ENCODE measurements at places on chromosomes 3 and 15.

GRCh38 chr3:139982404-139982803 is 47.4 kb downstream of the CLSTN2 start:
- DNase-seq: no peak

DNA sequence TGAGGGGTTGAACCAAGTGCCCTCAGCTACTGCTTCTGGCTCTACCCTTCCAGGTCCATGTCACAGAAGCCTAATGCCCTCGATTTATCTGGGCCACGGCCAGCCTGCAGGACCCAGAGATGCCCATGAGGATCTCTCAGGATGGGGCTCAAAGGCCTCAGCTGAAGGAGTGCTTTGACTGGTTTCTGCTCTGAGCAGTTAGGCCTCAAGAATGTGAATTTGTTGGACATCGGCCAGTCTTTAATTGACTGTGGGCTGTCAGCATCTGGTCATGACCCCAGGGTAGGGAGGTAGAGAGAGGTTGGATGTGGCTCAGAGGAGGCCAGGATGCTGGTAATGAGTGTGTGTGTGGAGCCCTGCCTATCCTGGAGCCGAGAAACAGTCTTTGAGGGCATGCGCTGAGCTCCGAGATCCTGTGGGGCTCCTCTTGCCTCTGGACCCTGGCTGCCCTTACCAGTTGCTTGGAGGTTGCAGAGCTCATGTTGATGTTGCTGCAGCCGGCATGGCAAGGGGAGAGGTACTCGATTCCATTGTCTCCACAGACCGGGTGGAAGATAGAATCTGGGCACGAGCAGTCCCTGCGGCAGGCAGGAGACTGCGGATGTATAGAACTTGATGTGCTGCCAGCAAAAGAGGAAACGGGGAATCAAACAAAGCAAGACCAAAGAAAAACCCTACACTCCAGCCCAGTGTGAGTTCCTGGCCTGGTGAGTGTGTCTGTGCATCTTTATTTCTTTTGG is 49.1 kb upstream of the RAB6B start:
- peak; percentile 79 for DNase-seq

- no peak for DNase-seq
These were observed 7.7 kb downstream of the SELENOT start for GRCh38 chr3:150610785-150611184.

DNA sequence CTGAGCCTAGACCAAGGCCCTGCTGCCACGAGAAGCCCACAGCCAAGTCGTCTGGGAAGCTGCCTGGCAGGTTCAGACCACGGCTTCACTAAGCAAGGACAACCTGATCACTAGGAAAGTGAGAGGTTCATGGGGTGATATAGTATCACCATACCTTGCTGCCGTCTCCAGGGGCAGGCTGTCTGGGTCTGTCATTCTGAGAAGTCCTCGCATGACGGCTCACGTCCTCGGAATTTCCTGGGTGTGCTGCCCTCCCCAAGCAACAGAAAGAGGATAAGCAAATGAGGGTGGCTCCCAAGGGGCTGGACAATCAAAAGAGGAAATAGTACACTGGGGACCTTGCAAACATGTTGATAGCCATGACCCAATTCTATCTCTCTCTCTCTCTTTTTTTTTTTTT is 207.4 kb upstream of the IGF1R start:
- DNase-seq: no peak

DNA sequence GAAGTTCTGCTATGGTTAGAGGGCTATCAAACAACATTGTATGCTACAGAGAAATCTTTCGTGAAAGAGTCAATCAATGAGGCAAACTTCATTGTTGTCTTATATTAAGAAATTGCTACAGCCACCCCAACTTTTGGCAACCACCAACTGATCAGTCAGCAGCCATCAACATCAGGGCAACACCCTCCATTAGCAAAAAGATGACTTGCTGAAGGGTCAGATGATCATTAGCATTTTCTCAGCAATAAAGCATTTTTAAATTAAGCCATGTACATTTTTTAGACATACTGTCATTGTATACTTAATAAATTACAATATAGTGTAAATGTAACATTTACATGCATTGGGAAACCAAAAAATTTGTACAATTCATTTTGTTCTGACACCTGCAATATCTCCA is 53.1 kb downstream of the LYZL4 start:
- DNase-seq: no peak

DNA sequence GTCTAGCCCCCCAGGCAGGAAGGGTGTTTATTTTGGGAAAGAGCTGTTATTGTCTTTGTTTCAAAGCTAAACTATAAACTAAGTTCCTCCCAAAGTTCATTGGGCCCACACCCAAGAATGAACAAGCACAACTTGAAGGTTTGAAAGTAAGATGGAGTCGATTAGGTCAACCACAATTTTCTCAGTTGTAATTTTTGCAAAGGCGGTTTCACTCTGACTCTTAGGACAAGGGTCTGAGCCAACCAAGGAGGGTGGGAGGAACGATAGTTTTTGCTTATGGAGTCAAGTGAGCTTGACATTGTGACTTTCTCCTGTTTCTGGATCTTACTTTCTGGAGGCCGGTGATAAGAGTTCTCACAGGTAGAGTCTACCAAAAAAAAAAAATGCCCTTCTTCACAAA is 5.8 kb upstream of the ZNF770 start:
- no peak for DNase-seq

- DNase-seq: no peak
These were observed 27.2 kb downstream of the CRTAP start for GRCh38 chr3:33141006-33141405.

DNA sequence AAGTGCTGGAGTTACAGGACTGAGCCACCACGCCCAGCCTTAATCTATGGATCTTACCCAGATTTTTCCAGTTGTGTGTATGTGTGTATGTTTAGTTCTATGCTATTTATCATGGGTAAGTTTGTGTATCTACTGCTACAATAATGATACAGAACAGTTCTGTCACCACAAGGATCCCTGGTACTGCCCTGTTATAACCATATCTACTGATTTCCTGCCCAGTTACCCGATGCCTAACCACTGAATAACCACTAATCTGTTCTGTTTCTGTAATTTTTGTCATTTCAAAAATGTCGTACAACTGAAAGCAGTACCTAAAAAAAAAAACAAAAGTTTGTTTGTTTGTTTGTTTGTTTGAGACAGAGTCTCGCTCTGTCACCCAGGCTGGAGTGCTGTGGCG is 123.7 kb upstream of the RAP2B start:
- DNase-seq: no peak

GRCh38 chr15:95684693-95685115 is 645.8 kb upstream of the NR2F2 start:
- no peak for DNase-seq

- no peak for DNase-seq
These were observed 51.3 kb downstream of the DHX30 start for GRCh38 chr3:47854267-47854666.

DNA sequence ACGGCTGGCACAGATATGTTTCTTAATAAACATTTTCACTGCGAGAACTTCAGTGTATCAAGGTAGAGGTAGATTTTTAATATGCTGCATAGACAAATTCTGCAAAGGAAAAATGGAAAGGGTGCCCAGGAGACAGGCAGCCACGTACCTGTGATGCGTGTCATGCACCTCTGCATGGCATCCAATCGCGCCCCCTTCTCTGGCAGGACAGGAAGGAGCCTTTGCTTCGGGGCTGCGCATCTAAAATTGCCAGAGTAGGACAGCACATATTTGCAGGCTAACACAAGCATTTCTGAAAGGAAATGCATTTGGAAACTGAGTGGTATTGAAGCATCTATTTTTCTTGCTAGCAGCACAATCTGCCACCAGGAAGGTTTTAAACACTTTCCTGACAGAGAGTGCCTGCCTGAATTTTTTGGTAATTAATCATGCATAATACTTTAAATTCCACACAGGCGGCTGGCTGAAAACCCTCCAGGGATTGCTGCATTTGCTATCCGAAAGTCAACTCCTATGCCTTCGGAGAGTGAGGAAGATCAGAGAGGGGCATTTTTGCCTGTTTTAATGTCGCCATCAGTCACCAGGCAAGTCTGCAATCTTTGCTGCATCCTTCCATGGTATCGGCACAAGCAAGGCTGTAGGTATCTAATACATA is 165.1 kb upstream of the ATP10A start:
- no peak for DNase-seq

- DNase-seq: no peak
These were observed 8.5 kb downstream of the ITPKA start for GRCh38 chr15:41501931-41502794.

DNA sequence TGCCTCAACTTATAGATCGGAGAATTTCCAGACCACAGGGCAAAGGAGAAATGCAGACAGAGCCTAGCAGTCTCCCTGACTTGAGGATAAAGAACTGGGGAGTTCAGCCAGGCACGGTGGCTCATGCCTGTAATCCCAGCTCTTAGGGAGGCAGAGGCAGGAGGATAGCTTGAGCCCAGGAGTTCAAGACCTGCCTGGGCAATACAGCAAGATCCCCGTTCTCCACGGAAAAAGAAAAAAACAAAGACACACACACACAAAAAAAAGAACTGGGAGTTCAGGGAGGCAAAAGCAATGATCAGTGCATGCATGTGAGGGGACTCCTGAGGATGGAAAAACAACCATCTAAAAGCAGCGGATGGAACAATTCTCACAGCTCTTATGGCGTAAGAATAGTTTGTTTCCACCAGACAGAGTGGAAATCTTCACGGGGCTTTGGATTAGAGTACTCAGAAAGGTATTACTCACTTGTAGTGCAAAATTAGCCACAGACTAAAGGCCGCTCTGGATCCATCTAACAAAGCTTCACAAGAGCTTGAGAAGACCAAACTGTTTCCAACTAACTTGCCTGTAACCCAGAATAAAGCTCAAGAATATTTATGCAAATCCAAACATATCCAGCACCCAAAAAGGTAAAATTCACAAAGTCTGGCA is 16.3 kb downstream of the SEC11A start:
- no peak for DNase-seq

GRCh38 chr15:79844221-79844620 is 52.6 kb downstream of the MTHFS start:
- no peak for DNase-seq

- no peak for DNase-seq
These were observed 291.2 kb upstream of the STT3B start for GRCh38 chr3:31241533-31241932.

GRCh38 chr15:50358845-50359244 is 3.8 kb upstream of the GABPB1 start:
- DNase-seq: no peak

- no peak for DNase-seq
These were observed 145.7 kb downstream of the EPHA6 start for GRCh38 chr3:96959901-96960641.

- no peak for DNase-seq
These were observed 880.6 kb upstream of the ARPP21 start for GRCh38 chr3:34758630-34759261.

DNA sequence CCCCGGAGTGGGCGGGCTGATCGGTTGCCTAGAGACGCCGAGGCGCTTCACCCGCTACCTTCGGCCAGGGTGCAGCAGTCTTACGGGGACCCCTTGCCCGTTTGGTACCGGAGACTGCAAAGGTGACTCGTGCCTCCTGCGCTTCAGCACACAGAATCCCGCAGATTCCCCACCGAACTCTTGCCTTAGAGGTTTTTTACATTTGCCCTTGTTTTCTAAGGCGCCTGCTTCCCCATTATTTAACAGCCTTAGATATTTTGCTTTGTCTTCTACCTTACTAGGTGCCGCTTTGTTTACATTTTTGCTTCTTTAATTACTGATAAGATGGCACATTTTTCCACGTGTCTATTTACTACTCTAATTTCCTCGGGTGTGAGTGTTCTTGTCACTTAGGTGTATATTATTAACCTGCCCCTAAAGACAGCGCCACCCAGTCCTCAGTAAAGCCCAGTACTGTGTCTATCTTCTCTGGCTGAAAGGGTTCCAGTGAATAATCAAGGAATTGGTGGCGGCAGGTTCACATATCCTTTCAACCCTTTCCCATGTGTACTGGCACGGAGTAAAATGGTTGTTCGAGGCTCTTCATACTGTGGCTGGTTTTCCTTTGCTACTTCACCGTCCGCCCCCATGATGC is 573 bp upstream of the CEP152 start:
- no peak for DNase-seq

DNA sequence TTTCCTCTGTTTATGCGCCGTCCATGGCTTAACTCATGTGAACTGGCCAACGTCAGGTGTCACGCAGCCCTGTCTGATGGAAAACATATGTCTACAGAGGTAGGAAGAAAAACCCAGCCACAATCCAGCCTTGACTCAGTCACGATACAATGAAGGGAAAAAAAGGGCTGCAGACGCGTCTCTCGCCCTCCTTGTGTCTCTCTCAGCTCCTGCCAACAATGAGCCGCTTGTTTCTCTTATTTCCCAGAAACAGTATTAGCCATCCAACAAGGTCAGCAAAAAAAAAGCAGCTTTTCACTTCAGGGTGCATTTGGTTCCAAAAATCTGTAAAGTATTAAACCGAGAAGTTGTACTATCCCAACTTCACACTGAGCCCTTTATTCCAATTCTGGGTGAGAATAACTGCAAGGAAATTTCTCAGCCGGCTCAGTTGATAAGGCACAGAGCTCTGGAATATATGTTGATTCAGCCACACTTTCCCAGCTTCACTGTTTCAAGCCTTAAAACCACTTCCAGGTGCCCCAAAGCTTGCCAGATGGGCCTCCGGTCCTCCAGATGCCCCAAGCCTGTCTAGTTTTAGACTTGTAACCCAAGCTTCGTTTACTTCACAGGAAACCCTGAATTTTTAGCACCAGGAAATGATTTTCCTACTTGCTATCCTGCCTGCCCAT is 79.4 kb downstream of the TM4SF4 start:
- peak; percentile 91 for DNase-seq

DNA sequence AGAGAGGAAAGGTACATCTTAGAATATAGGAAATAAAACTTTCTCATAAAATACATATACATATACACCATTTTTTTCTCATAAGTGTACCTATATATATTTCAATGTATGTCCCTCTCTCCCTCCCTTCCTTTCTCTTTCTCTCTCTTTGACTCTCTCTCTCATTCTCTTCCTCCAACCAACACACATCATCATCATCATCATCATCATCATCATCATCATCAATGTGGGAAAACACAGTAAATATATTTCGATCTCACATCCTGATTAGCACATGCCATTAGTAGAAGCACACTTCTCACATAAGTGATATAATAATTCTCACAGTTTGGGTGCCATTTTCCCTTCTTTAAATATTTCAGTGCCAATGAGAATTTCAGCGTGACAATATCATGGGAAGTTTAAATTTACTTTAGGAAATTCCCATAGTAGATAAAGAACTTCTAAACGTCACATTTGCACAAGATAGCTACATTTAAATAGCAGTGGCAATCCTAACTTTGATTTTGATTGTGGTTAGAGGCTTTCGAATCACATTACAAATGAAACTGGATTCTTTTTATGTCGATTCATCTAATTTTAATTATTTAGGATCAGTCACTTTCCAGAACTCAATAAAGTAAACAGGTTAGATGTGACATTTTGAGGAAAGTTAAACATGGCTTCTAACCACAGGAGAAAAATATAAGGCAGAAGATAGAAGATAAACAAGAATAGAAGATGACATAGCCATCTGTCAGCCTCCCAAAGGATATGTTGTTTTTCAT is 33.0 kb upstream of the ACTC1 start:
- DNase-seq: no peak

DNA sequence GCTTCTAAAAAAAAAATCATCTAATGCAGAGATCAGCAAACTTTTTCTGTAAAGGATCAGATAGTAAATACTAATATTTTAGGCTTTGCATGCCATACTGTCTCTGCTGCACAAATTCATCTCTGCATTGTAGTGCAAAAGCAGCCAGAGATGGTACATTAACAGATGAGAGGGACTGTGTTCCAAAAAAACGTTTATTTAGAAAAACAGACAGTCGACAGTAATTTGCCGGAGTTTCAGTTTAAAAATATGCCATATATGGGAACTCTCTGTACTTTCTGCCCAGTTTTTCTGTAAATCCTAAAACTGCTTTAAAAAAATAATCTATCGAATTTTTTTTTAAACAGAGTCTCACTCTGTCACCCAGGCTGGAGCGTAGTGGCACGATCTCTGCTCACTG is 14.3 kb downstream of the MINDY2 start:
- DNase-seq: no peak
